Thyroid gland (tissue), 4 donors: ENCODE measurements at places on chromosomes 7 and 10. TPM values are rescaled to one million over a fixed set of nuclear protein-coding genes. Genes with fewer than 3 reads are reported as not detected.

DNA sequence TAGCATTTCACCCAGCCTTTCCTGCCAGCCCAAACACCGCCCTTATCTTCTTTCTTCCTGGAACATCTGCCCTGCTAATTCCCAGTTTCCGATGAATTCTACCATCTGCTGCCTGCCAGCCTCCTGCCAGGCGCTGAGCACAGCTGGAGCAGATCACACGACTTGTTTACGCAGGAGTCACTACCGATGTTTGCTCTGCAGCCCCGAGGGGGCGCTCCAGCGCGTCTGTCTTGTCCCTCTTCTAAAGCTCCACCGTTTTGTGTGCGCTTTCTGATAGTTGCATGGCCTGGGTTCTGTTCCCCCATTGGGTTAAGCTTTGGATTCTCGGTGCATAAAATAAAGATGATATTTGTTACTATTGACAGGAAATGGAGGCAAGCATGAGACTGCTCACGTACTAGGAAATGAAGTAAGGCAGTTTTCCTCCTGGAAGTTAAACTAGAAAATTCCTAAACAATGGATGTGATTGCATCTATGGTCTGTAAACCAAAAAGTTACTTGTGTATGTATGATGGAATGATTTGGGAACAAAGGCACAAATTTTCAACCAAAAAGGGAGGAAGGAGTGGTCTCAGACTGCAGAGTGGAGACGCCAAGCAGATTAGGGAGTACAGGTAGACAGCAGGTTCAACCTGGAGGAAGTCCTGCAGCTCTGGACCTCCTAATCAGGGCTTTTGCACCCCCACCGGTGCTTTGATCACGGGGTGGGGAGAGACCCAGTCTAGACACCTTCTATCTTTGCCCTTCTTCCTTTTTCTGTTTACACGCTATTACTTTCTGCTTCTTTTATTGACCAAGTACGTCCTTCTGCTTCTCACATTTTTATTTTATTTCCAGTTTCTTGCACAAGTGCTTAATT is 2.2 kb upstream of the RBM17 start:
- H3K36me3 ChIP-seq: no peaks in the 10 kb centered on the region
- H3K4me1 ChIP-seq: peaks cover 27% of the 10 kb centered on the region
- peak overlapping the region; percentile 21 for H3K27ac ChIP-seq
- DNase-seq: peak; percentile 81
- H3K27me3 ChIP-seq: no peaks in the 10 kb centered on the region
- H3K4me3 ChIP-seq: no peak overlapping the region

DNA sequence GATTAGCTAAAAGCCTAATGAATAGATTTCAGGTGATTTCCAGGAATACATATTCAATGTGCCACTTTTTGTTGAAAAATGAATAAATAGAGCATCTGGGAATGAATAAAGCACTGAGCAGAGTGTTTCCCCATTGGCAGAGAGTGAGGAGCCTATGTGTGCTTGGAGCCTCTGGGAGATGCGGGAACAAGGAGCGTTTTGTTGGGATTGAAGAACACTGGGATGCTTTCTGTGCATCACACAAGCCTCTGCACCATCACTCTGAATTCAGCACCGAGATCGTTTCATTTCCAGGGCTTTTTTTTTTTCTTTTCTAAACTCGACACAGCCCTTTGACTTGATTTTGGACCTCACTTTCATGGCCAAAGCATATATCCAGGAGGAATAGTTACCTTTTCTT is 111.4 kb downstream of the BAMBI start:
- H3K36me3 ChIP-seq: no peaks in the 10 kb centered on the region
- no peaks in the 10 kb centered on the region for H3K27me3 ChIP-seq
- H3K4me1 ChIP-seq: no peaks in the 10 kb centered on the region
- H3K4me3 ChIP-seq: no peak overlapping the region

The GPR158 gene
- total RNA-seq: 1.5 TPM

The EN2 gene
- 0.22 TPM for total RNA-seq
